Smooth muscle cell of the umbilical artery (primary cell): ENCODE measurements at places on chromosomes 12 and 14. TPM values are rescaled to one million over a fixed set of nuclear protein-coding genes. Genes with fewer than 3 reads are reported as not detected.

Gene KLRK1
- total RNA-seq: not detected in 2 replicates

Gene KRR1
- 33.0 and 73.2 TPM in 2 replicates for total RNA-seq

Gene ANKRD33
- not detected in 2 replicates for total RNA-seq

Gene BMAL2
- 49.0 and 140 TPM in 2 replicates for total RNA-seq

Gene TXNDC16
- total RNA-seq: 0.88 and 1.5 TPM in 2 replicates

Gene COL2A1
- total RNA-seq: 0.18 TPM in 1 of 2 replicates, not detected in the other

Gene LRRC10
- total RNA-seq: not detected in 2 replicates

Gene PYGL
- 47.5 and 90.8 TPM in 2 replicates for total RNA-seq

Gene ARG2
- total RNA-seq: 4.6 and 4.8 TPM in 2 replicates
